ENCODE measurements at places on chromosomes 11 and 22. TPM values are rescaled to one million over a fixed set of nuclear protein-coding genes. Genes with fewer than 3 reads are reported as not detected.

DNA sequence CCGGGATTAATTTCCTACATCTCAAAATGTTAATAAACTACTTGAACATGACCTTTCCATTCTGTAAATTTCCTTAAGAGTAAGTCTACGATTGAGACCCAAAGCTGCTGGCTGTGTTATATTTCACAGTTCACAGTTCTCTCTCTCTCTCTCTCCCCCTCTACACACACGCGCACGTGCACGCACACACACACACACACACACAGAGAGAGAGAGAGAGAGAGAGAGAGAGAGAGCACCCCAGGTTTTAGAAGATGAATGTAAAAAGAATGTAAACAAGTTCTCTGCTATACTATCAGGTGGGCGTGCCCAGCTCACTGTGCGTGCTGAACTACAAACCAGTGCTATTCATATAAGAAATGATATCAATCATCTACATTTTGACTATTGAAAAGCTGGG, 3.3 kb downstream of the BDNF start:
- DNase-seq, result no peak

GRCh38 chr11:134464196-134464595, 52.2 kb upstream of the B3GAT1 start:
- no peak for DNase-seq

DNA sequence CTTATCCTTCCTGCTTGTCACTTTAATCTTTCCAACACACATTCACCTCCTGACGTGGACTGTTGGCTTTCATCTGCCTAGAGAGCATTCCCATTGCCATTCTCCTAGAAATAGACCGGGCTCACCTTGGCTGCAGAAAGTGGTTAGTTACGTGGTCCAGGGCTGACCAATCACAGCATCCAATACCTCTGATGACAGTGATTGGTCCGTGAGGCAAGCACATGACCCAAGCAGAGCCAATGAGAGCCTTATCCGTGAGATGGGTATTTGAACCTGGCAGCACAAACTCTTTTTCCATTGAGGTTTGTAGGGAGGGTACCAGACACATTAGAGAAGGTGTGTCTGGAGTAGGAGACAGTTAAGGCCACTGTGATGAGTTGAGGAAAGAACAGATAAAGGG, 85.8 kb downstream of the MIAT start:
- no peak for DNase-seq

GRCh38 chr11:19599681-19600080, 113.0 kb upstream of the NAV2 start:
- DNase-seq, result no peak

DNA sequence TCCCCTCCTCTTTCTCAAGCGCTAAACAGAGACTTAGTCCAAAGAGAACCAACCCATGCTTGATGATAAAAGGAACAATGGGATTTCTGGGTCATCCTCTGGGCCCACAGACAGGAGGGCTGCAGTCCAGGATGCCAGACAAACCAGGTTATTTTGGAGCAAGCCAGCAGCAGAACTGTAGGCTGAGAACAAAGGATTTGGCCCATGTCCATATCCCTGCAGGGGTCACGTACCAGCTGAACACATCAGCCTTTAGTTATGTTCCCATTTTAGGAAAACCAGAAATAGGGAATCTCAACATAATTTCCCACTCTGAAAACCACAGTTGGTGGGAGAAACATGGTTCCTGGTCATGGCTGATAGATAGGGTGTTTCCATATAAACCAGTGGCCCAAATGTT, 533.6 kb upstream of the CADM1 start:
- no peak for DNase-seq

GRCh38 chr11:76668362-76669155, 2.0 kb downstream of the LRRC32 start:
- DNase-seq, result no peak

- DNase-seq, result no peak
Observed at GRCh38 chr11:85257837-85258236, 369.3 kb downstream of the DLG2 start.

DNA sequence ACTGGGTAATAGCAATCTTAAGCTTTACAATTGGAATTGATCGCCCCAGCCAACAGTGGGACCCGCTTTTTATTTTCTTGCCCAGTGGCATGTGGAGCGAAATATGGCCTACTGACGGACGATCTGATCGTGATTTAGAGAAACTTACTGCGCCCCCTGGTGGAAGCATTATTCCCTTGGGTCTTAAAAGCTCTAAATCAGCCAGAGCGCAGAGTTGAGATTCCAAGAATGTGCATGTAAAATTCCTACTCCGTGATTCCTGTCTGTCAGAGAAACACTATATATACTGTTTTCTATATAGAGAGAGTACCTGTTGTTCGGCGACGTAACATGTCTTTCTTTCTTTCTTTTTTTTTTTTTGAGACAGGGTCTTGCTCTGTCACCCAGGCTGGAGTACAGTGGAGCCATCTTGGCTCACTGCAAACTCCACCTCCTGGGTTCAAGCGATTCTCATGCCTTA, 3.7 kb upstream of the DPF2 start:
- DNase-seq, result peak; percentile 97

DNA sequence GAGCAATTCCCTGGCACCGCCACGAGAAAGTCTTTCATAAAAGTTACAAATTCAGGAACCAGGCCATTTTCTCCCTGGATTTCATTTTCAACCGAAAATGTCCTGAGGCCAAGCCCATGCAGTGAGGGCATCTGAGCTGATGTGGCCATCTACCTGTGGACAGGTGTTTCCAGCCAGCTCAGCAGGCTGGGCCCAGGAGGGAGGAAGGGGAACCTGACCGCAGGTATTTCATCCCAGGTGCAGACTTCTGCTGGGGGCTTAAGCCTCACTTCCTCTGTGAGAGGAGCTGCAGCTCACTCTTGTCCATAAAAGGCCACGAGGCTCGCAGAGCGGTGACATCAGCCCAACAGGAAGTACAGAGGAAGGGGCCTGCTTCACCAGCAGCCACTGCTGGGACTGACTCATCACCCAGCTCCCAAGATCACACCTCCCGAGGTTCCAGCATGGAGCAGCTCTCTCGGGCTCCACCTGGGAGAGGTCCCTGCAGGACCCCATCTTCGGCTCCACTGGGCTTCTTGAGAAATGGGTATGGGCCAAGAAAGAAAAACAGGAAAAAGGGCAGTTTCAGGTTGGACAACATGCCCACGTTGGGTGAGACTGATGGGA, 56.4 kb downstream of the MYH9 start:
- peak; percentile 97 for DNase-seq

DNA sequence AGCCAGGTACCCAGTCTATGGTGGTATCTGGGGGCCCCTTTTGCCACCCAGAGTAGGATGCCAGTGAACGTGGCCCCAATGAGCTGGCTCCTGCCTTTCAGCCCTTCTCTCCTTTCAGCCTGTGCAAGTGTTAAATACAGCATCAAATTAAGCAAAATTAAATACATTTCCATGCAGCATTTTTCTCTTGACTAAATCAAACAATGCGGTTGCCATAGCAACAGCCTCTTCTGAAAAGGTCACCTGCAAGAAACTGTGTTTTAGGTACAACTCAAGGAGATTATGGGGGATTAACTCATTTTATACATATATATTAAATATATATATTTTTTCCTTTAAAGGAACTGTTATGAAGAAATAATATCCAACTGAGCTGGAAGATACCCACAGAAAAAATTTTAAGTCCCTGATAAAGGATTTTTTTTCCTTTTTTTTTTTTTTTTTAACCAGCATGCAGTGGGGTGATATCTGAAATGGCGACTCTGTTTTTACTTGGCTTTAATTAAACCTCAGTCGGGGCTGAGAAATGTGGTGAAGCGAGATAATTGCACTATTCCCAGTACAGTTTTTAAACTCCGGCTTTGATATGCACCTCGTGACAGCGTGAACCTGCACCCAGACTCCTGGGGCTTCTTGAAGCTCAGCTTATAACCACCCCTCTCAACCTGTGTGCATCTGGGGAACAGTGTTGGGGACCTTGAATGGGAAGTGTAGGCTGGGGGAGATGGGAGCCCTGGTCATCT, 115.3 kb downstream of the PKNOX2 start:
- DNase-seq, result no peak

DNA sequence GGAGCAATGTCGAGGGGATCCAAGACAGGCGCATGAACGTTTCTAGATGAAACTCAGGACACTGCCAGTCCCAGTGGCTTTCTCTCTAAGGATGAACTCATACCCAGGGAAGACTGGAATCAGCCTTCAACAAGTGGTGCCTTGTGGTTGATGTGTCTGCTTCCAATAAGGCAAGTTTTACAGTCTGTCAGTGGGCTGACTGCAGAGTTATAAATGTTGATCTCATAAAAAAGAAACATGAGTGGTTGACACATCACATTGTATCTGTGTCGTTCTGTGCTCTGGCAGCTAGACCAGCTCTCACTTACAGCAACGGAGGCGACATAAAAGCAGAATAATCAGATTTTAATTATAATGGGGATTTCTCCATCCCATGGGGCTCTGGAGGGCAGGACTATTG, 96.7 kb downstream of the SNX19 start:
- DNase-seq, result peak; percentile 77

- no peak for DNase-seq
Observed at GRCh38 chr22:23282089-23282501, 101.8 kb downstream of the BCR start.

DNA sequence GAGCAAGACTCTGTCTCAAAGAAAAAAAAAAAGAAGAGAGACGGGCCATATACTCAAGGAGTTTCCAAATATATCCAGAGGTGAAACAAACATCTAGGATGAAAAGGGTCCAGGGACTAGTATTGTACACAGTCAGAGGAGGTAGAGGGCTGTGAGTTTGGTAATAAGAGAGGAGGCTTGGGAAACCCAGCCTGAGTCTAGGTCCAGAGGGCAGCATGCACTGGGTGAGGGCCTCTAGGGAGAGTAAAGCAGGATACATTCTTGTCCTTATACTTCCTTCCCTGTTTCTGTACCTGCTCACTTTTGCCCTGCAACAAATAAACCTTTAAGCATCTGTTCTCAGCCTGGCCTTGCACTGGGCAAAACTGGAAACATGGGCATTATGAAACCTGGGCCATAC, 31.5 kb downstream of the STIM1 start:
- DNase-seq, result no peak

GRCh38 chr22:48898524-48899250, 929.0 kb downstream of the BRD1 start:
- peak; percentile 75 for DNase-seq

DNA sequence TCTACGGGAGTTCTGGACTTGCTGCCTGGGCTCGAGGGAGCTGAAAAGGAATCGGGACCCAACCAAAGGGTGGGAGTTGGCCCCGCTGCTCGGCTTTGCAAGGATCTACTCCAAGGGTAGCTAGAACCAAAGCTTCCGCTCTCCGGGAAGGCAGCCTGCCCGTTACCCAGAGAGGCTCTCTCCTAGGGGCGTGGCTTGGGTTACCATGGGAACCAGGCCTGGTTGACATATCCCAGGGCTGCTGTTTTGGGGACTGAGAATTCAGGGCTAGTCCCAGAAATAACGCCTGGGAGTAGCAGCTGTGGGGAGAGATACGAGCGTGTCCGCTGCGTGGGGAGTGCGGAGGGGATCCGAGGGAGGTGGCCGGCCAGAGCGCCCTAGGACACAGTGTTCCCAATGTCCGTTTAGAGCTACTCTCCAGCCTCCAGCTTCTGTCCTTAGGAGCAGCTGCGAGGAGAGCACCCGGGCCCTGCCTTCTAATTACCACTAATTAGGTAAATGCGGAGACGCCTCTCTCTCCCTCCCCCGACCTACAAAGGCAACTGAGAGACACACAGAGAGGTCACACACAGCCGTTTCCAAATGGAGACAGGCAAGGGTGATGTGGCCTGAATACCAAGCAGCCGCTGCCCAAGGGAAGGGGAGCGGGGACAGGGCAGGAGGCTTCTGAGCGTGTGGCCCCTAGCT, 141.6 kb upstream of the CADM1 start:
- DNase-seq, result no peak

DNA sequence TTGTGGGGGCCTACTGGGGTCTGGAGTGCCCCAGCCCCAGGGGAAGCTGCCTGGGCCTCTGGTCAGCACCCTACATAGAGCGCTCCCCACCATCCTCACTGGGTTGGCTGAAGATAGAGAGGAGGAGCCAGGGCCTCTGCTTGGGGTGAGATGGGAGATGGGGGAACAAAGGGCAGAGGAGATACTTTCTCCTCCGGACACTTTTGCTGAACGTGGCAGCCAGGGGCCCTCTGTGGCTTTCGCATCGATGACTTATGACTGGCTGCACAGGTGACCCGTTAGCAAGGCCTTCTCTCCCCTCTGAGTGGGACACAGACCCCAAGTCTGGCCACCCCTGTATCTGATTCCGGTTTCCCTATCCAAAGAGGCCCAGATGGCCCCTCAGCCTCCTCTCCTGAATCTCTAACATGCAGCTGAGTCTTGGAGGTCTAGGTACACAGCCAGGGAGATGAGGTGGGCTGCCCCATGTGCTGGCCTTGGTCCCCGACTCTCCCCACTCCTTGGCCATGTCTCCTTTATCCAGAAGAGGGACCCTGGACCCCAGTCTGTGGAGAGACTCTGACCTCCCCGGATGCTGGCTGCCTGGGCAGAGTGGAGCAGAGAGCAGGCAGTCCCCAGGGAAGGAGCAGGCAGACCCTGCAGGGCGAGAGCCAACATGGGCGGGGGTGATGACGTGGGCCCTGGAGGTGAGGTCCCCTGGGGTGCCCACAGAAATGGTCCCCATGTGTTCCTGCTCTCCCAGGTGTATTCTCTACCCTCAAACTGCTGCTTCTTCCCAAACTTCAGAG, 59.3 kb upstream of the NECTIN1 start:
- DNase-seq, result no peak

DNA sequence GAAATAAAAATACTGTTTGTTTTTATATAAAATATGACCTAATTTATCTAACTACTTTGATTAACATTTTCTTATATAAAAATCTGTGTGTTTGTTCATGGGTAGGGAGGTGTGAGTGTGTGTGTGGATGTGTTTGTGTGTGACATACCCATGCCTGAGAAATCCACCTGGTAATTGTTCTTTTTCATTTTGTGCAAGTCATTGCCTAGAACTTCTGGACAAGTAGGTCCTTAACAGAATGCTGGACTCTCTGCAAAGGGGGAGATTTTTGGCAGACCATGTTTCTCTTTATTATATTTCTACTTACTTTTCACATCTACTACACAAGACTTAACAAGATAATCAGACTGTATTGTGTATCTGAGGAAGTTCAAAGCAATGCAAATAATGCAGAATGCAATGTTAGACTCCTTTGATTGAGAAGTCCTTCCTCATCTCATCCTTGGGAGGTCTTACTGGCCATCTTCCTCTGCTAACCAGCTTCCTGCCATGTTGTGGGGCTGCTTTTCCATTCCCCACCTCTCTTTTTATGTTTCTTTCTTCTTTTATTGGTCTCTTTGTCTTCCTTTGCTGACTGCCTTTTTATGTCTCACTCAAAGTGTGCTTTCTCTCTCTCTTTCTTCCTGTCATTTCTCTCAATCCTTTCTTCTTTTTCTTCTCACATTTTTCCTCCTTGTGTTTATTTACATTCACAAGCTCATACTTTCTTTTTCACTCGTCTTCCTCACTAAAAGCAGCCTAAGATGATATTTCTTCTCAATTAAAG, 1017.0 kb upstream of the CNTN5 start:
- no peak for DNase-seq

LRRC10B gene
- 1.3 TPM for total RNA-seq

MMP8 gene
- not detected for total RNA-seq

EHF gene
- 0.52 TPM for total RNA-seq

TMEM135 gene
- total RNA-seq, result 15.6 TPM

FGF19 gene
- total RNA-seq, result not detected

C1QTNF6 gene
- total RNA-seq, result 0.83 TPM

All from esophagus muscularis mucosa (tissue), 4 donors.